ENCODE measurements at places on chromosomes 7 and 10.

GRCh38 chr10:17644485-17644943 lies 563 bp downstream of the STAM start:
- DNase-seq = no peak

DNA sequence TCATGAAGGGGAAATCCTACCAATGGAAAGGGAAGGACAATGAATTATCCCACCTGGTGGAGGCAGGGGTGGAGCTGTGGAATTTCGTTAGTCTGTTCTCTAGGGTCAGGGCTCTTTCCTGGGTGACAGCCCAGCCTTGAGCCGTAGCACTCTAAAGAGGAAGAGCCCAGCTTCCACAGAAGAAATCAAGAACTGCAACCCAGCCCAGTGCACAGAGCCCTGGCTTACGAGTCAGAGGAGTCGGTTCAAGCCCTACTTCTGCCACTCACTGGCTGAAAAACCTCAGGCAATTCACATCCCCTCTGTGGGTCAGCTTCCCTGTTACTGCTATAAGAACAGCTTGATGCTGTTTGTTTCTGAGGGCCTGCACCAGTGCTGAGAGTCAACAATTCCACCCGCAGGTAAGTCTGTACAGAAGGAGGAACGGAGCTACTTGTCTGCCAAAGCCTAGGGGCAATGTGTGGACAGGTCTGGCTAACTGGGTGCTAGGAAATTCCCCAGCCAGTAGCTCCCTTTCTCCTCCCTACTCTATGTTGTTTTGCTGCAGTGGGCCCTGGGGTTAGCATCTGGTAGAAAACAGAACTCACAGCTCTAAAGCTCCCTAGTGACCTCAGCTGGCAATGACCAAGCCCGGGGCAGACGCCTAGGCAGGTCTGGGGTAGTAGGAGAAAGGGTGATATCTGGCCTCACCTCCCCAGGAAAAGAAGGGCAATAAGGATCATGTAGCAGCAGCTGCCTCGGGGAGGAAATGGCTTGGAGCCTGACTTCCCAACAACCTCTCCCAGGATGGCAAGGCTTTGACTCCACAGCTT lies 3.3 kb downstream of the AVPI1 start:
- DNase-seq = no peak

GRCh38 chr7:144470078-144470477 lies 66.6 kb upstream of the NOBOX start:
- no peak for DNase-seq

GRCh38 chr10:6108072-6108471 lies 19.2 kb downstream of the RBM17 start:
- DNase-seq = no peak

DNA sequence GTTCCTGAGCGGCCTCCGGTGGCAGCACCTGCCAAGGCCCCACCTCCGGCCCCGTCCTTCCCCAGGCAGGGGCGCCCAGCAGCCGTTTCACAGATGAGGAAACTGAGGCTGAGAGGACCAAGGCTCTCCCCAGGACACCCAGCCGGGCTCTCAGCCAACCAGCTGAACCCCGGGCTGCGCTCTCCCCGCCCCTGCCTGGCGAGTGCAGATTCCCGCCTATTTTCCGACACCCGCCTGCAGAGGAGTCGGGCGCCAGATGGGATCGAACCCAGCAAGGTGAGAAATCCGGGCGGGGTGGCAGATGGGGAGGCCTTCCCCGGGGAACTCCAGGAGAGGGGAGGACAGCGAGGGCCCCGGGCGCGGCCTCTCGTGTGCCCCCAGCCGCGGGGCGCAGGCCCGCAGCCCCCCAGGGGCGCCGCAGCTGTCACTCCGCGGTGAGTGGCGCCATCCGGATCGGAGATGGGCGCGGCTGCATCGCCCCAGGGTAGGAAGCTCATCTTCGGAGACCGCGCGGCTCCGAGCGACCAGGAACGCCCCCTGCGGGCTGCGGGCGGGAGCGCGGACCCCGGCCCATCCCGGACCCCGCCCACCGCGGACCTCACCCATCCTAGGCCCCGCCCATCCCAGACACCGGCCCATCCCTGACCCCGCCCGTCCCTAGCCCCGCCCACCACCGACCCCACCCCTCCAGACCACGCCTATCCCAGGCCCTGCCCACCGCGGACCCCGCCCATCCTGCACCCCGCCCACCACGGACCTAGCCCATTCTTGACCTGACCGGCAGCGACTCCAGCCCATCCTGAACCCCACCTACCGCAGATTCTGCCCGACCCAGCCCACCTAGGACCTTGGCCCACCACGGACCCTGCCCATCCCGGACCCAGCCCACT lies 90.3 kb downstream of the MICALL2 start:
- no peak for DNase-seq

All from cortex of kidney (tissue), 1 donor.